OCI-LY7 (cell line): ENCODE measurements at places on chromosomes 7 and 10.

GRCh38 chr7:11858622-11859302 is 26.8 kb upstream of the THSD7A start:
- no peak for DNase-seq

DNA sequence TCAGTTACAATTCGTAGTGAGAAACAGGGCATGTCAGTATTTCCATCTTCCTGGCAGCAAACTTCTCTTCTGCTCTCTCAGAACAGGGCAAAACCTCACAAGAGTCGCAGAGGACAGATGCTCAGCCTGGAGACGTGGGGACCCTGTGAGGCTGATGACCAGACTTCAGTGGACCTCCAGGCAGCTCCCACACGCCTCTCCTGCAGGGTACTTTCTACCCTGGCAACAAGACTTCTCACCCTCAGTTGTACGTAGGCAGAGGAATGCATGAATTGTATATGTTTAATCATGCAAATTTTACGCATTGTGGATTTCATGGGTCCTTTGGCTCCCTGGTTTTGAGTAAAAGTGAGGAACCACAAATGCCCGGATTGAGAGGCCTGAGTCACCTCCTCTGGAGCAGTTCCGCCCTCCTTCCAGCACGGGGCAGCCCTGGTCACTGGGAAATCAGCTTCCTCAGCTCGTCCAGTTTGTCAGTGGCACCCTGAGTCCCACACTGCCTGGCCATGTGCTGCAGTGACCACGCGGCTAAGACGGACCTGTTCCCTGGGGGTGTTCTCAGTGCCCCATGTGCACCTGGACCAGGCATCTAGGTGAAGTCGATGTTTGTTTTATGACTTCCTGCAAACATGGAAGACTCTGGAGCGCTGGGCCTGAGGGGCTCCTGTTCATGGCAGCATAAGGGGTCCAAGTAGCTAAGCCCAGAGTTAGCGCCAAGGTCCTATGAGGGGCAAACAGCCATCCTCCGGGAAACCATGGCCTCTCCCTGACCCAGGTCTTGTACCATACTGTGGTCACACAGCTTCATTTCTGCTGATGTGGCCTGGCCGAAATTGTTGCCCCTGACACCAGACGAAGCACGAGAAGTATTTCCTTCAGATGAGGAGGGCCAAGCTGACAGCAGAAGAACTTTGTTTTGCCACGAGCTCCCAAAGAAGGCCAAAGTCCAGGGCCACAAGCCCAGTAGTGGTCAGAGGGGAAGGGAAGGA is 165.1 kb downstream of the TNS3 start:
- no peak for DNase-seq

DNA sequence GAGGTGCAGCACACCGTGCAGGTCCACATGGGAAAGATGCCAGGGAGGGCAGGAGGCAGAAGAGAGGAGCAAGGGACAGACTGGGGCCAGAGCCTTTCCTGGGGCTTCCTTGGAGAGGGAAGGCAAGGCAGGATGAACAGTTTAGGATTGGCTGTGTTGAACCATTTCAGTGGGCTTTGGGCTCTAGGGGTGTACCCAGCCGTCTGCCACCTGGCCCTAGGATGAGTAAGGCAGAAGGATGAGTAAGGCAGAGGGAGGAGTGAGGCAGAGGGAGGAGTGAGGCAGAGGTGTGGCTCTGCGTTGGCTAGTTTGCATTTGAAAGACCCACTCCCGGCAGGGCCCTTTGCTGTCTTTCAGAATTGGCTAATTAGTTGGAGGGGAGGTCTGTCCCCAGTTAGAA is 31.5 kb upstream of the PRF1 start:
- DNase-seq, result no peak

DNA sequence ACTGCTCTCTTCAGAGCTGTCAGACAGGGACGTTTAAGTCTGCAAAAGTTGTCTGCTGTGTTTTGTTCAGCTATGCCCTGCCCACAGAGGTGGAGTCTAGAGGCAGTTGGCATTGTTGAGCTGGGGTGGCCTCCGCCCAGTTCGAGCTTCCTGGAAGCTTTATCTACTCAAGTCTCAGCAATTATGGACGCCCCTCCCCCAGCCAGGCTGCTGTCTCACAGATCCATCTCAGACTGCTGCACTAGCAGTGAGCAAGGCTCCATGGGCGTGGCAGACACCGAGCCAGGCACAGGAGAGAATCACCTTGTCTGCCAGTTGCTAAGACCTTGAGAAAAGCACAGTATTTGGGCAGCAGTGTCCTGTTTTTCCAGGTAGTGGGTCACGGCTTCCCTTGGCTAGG is 98.1 kb downstream of the SDHAF3 start:
- no peak for DNase-seq

DNA sequence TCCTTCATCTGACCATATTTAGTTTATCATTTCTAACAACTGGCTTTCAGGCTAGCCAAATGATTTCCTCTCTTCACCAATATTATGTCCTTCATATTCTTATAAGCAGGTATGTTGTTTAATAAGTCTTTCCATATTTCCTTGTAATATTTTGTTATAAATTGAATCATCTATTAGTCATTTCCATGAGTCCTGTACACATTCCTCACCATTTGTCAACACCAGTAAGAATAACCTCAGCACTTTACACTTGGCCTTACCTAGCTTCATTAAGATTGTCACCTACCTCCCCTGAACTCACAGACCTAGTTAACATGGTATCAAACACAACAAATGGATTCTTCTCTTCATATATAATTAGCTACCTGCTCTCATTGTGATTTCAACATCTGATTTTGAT is 282.3 kb downstream of the SEMA3D start:
- no peak for DNase-seq

GRCh38 chr7:19378345-19378714 is 233.1 kb upstream of the FERD3L start:
- no peak for DNase-seq

- DNase-seq, result peak; percentile 90
These were observed 41.4 kb downstream of the GSDME start for GRCh38 chr7:24715661-24716479.

DNA sequence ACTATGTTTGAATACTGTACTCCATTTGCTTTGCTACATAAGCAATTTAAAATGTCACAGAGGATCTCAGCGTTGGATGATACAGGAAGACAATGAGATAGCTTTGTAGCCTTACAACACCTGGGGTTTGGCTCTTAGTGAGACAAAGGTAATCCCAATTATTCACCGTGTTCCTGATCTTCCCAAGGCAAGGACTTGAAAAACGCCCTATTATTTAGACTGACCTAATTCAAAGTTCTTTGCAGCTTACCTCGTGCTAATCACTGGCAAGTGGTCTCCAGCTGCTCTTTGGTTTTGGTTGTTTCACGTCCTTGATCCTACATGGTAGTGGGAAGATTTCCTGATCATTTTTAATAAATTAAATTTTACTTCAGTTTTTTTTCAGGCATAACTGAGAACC is 23.0 kb upstream of the C7orf33 start:
- DNase-seq, result no peak

DNA sequence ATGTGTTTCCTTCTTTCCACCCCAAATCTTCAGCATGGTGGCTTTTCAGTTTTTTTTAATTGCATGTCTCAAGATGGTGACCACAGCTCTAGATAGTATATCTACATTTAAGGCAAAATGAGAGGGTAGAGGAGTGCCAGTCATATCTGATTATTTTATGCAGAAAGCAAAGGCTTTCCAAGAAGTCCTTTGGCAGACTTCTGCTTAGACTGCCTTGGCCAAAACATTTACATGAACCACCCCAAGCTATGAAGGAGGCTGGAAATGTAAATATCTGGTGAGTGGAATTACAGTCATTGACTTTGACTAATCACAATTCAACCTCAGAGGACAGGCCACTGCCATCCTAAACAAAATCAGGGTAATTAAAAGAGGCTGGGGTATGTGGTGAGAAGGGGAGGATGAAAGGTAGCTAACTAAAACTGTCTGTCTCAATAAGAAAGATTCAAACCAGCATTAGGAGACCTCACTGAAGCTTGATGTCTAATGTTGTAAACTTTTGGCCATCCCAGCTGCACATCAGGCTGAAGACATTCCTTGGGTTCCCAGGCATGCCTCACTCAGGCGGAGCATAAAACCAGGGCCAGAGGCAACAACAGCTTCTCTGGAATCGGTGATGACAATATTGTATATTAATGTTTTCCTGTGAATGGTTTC is 53.4 kb downstream of the PPP1R3C start:
- no peak for DNase-seq

DNA sequence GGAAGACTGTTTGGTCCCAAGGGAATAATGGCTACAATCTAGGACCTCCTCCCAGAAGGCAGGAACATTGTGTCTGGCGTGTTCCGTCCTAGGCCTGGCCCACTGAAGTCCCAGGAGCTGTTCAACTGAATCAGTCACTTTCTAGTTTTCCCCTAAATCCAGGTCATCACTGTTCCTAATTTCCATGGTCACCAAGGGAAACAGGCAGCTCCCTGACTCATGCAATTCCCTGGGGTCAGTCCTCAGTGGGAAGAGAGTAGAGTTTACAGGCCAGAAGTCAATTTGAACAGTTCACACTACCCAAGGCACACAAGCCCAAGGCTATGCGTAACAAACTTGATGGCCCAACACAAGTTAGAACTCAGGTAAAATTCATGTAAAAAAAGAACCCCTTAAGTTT is 44.0 kb downstream of the CREB3L2 start:
- no peak for DNase-seq

- DNase-seq, result no peak
These were observed 467.9 kb upstream of the PODXL start for GRCh38 chr7:132024290-132024689.

GRCh38 chr7:116261904-116262303 is 51.6 kb downstream of the TES start:
- no peak for DNase-seq

- DNase-seq, result no peak
These were observed 122.6 kb downstream of the KCND2 start for GRCh38 chr7:120395526-120396019.

DNA sequence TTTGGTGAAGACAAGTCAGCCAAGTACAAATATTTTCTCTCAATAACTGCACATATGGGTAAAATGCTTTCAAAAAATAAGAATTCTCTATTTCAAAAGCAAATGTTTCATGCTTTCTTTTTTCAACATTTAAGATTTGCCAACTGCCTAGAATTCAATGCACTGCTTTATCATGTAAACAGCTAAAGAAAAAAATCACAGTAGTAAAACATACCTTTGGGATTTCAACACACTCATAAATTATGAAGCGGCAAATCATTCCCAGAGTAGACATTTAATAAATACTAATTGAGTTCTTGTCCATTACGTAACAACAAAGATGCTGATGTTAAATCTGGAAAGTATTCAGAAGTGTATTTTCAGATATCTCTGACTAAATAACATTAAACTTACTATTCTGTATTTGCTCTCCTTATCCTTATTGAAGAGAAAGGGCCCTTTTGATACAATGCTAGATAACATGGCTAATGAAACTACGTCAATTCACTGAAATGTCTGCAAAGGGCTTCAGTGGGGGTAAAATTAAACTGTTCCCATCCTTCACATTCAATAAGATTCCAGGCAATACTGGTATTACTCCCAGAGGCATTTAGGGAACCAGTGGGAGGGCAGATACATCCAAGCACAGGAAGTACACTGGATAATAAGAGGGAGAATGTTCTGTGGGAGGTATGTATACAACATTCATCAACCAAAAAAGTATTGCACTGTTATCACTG is 13.9 kb downstream of the NAPEPLD start:
- no peak for DNase-seq

- DNase-seq, result no peak
These were observed 35.9 kb downstream of the DENND2A start for GRCh38 chr7:140604760-140605159.

DNA sequence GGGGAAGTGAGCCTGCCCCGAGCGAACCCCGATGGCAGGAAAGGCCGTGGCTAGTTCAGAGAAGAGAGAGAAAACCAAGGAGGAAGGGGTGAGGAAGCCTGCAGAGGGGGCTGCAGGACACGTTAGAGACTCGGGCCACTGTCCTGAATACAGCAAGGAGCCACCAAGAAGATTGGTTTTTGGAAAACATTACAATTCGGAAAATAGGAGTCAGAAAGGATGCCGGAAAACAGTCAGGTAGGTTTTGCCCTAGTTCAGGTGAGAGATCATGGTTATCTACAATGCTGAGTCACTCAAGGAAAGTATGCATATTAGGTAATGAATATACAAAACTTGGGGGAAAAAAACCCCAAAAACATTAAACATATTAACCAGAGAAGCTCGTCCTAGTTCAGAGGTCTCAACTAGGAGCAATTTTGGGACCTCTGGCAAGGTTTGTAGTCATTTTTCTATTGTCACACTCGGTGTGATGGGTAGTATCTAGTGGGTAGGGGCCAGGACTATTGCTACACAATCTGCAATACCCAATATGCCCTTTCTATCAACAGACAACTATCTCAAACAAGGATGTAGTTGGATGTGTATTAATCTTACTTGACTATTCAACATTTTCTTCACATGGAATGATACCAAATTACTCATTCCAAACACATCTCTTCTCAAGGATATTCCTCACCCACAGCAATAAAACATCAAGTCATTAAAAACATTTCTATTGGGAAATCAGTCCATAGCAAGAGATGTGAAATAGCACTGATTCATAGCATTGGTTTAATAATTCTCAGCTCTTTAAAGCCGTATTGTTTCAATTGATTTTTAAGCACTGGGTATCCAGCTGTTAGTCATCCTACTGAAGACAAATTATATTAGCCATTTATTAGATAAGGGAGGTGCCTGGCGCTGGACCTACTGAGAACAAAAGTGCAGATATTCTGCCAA is 74.4 kb upstream of the RSU1 start:
- no peak for DNase-seq

DNA sequence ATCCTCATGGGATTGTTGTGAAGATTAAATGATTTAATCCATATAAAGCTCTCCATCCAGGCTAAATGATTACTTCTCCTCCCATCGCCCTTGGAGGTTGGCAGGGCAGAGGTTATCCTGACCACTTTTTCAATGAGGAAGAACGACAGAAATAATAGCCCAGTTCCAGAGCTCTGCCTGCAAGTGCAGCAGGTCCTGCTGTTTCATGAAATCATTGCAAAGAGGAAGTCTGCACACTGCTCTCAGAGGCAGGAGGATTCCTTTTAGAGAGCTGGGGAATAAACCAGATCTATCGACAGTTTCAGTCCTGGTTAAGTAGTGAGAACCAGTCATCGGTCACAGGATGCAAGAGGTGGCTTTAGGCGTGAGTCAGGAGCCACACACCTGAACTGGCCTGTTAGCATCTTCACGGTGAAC is 25.0 kb upstream of the CDH23 start:
- DNase-seq, result peak; percentile 26

GRCh38 chr10:6721480-6721879 is 141.4 kb upstream of the PRKCQ start:
- DNase-seq, result no peak

DNA sequence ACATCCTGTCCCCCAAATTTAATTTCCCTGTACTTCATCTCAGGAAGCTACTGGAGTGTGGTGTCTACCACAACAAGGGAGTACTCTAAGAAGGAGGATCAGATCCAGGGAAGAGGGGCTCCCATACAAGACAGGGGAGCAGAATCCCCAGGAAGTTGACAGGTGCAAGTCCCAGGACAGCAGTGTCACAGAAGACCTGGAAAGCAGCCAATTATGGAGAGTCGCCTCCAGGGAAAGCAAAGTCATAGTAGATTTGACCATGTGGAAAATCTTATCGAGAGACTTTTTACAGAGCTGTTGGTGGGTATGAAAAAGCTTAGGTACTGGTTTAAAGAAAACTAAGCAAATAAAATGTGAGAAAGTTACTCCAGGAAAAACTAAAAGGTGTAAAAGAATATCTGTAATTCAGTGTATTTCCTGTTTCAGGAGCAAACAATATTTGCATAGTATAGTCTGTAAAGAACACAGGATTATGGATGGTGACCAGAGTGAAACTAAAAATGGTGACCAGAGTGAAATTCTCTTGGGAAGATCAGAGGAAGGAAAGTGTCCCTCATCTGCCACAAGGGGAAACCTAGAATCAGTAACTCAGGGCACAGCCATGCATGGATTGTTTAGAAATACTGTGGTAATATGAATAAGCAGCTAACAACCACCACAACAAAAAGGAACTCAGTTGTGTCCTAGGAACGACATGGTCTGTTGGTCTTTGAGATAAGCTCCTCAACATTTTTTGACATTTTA is 44.5 kb downstream of the LANCL2 start:
- DNase-seq, result no peak
